ENCODE measurements at places on chromosomes 16 and 17. TPM values are rescaled to one million over a fixed set of nuclear protein-coding genes. Genes with fewer than 3 reads are reported as not detected.

Gene ZNF469
- 0.56 TPM for total RNA-seq

Gene SYNGR3
- total RNA-seq = 45.7 TPM

Gene TCAP
- total RNA-seq = 2.3 TPM

Gene PLXDC1
- not detected for total RNA-seq

Gene MYH13
- total RNA-seq = not detected

Gene CBX2
- total RNA-seq = 78.8 TPM

DNA sequence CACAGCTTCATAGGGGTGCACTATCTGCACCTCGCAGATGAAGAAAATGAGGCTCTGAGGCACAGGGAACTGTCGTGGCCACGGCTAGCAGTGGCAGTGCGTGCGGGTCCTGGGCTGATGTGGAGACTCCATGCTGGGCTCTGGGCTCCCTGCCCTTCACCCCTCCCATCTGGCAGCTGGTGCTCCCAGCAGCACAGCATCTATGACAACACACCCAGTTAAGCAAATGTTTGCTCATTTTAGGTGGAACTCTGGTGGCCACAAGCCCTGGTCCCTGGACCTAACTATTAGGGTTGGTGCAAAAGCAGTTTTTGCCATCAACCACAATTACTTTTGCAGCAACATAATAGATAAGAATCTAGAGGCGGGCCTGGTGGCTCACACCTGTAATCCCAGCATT lies 30.9 kb downstream of the IFT140 start:
- peaks cover 2% of the 10 kb centered on the region for H3K27me3 ChIP-seq
- no peak overlapping the region for H3K27ac ChIP-seq
- no peak overlapping the region for H3K4me3 ChIP-seq
- no peaks in the 10 kb centered on the region for H3K4me1 ChIP-seq
- peaks cover 12% of the 10 kb centered on the region for H3K36me3 ChIP-seq

- peaks cover 17% of the 10 kb centered on the region for H3K27me3 ChIP-seq
- DNase-seq = no peak
- peaks cover 4% of the 10 kb centered on the region for H3K36me3 ChIP-seq
- peak overlapping the region; percentile 52 for H3K4me3 ChIP-seq
Observed at GRCh38 chr17:7261379-7262191, 693 bp downstream of the CLDN7 start.

GRCh38 chr16:10688726-10689125 lies 6.0 kb downstream of the TEKT5 start:
- no peaks in the 10 kb centered on the region for H3K4me1 ChIP-seq
- peaks cover 3% of the 10 kb centered on the region for H3K27me3 ChIP-seq
- H3K36me3 ChIP-seq = peaks cover 10% of the 10 kb centered on the region
- H3K4me3 ChIP-seq = no peak overlapping the region
- no peak for DNase-seq

GRCh38 chr17:77719806-77720205 lies 238.7 kb upstream of the TNRC6C start:
- DNase-seq = no peak
- no peak overlapping the region for H3K27ac ChIP-seq
- peaks cover 21% of the 10 kb centered on the region for H3K36me3 ChIP-seq
- no peak overlapping the region for H3K4me3 ChIP-seq
- H3K27me3 ChIP-seq = peaks cover 6% of the 10 kb centered on the region
- H3K4me1 ChIP-seq = no peaks in the 10 kb centered on the region

GRCh38 chr16:67193536-67193935 lies 1.6 kb downstream of the E2F4 start:
- peaks cover 8% of the 10 kb centered on the region for H3K27me3 ChIP-seq
- no peaks in the 10 kb centered on the region for H3K36me3 ChIP-seq
- peaks cover 13% of the 10 kb centered on the region for H3K4me1 ChIP-seq
- DNase-seq = no peak
- H3K27ac ChIP-seq = peak overlapping the region; percentile 84

DNA sequence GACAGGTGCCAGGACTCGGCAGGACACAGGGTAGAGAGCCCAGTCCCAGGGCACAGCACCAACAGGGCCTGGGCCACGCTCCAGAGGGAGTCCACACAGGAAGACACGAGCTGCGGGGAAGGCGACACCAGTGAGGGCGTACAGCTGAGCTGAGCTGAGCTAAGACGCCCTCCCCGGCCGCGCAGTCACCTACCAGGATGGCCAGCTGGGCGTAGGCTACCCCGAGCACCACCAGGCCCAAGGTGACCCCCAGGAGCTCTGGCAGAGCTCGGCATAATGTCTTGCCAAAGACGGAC lies 42.6 kb downstream of the TSC2 start:
- no peaks in the 10 kb centered on the region for H3K36me3 ChIP-seq
- H3K4me1 ChIP-seq = peaks cover 7% of the 10 kb centered on the region
- DNase-seq = no peak
- peaks cover 12% of the 10 kb centered on the region for H3K27me3 ChIP-seq
- H3K27ac ChIP-seq = no peak overlapping the region
- peak overlapping the region; percentile 5 for H3K4me3 ChIP-seq

DNA sequence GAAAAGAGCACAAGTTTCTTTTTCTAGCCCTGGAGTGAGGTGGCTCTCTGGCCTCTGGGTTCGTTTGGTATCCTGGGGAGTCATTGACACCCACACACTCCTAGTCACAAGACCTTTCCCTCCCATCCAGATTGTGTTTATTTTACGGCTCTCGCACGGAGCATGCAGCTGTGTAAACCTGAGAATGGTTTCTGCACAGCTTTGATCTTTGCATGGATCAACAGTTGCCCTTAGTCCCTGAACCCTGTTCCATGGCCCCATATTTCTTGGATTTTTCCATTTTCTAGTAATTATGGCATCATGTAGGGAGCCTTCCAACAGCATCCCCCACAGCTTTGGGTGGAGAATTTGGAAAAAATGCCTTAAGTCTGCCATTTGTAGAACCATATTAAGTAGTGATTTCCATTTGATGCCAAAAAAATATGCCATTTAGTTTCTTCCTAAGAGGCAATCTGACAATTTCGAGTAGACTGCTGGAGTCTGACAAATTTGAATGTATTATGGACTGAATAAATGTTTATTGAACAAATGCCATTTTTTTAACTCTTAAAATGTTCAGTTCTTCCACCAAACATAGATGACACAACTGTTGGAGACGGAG lies 197.7 kb downstream of the WWOX start:
- H3K4me1 ChIP-seq = no peaks in the 10 kb centered on the region
- no peak overlapping the region for H3K4me3 ChIP-seq
- no peaks in the 10 kb centered on the region for H3K36me3 ChIP-seq
- no peak overlapping the region for H3K27ac ChIP-seq

All from glutamatergic neuron (in vitro differentiated cells).